Hematopoietic multipotent progenitor cell treated with erythropoietin and hydrocortisone succinate and interleukin-3 and kit ligand, for 17 days (in vitro differentiated cells): ENCODE measurements at places on chromosomes 16 and 17.

DNA sequence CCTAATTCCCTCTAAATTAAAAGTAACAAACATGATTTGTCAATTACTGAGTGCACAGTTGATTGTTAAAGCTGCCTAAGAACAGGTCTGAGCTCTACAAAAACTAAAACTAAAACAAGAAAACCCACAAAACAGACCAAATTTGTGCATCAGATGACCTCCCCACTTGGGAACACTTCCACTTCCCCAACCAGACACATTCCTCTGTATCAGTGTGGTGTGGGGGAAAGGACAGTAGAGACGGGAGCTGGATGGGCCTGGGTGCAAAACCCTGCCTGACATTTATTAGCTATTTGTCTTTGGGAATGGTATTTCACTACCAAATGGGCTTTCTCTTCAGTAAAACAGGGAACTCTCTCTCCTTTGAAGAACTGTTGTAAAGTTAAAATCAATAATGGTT lies 29.8 kb downstream of the STAT3 start:
- DNase-seq = no peak

DNA sequence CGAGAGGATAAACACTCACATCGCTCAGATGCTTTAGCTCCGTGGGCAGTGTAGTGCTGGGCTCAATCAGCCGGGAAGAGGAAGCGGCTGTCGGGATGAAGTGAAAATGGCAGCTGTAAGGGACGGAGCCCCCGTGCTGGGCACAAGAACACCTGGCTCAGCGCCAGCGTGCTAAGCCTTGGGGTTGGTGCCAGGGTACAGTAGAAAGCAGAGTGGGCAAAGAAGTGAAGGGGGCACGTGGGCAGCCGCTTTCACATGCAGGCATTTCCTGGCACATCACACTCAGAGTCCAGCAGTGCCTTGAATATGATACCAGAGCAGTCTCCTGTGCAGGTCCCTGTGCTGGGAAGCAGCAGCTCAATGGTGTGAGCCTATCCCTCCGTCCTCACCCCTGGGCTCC lies 51.1 kb upstream of the FOXF1 start:
- DNase-seq = no peak

DNA sequence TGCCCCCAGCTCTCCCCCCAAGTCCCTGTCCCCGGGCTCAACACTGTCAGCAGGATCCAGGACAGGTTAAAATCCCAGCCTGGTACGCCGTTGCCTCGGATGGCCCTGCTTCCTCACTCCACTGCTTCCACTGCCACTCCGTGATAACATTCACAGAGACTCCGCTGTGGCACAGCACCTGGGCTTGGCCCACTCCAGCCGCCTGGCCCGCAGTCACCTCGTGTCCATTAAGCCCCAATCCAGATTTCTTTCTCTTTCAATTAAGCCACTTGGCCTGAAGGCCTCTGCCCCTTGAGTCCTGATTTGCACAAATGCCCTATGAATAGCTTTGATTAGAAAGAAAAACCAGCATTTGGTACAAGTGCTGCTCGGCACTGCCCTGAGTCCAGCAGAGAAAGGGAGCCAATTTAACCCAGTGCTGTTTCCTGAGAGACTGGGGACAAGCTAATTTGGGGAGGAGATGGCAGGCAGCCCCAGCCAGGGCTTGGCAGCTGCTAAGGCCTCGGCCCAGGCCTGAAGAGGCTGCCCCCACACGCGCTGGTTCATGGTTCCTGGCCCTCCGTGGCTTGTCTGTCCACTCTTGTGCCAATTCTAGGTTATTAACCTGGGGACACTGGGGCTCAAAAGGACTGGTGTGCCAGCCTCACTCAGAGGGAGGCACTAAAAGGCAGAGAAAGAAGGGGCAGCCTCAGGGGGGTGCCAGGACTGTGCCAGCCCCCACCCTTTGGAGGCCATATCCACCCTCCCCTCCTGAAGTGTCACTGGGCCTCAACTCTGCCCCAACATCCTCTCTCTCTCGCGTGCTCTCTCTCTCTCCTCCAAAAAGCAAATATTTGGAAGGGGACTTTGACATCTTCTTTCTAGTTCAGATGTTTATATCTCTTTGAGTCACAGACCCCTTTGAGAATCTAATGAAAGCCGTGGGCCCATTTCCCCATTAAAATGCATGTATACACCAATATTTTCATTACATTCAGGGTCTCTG lies 29.8 kb upstream of the SPPL2C start:
- DNase-seq = no peak

- DNase-seq = no peak
Measured at GRCh38 chr16:72355561-72355960, 183.6 kb upstream of the PMFBP1 start.

GRCh38 chr16:27406511-27407128 lies 4.6 kb downstream of the IL21R start:
- no peak for DNase-seq

- no peak for DNase-seq
Measured at GRCh38 chr17:36888236-36888951, 48.9 kb upstream of the LHX1 start.

DNA sequence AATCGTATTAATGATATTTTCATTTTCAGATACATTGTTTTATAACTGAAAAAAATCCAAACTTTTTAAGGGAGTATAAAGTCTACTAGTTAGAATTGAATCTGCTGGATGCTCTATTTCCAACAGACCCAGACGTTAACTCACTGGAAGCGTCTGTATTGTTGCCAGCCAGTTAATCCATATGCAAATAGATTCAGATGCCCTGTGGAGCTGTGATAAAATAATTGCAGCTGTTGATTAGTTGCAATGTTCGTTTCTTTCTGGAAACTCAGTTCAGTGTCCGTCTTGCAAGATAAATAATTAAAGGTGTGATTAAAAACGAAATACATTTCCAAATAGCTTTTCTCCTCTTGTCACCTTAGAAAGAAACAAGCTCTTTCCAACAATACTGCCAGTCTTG lies 5.1 kb upstream of the GNA13 start:
- no peak for DNase-seq

GRCh38 chr17:33924104-33924503 lies 331.0 kb upstream of the CCL2 start:
- peak; percentile 40 for DNase-seq

DNA sequence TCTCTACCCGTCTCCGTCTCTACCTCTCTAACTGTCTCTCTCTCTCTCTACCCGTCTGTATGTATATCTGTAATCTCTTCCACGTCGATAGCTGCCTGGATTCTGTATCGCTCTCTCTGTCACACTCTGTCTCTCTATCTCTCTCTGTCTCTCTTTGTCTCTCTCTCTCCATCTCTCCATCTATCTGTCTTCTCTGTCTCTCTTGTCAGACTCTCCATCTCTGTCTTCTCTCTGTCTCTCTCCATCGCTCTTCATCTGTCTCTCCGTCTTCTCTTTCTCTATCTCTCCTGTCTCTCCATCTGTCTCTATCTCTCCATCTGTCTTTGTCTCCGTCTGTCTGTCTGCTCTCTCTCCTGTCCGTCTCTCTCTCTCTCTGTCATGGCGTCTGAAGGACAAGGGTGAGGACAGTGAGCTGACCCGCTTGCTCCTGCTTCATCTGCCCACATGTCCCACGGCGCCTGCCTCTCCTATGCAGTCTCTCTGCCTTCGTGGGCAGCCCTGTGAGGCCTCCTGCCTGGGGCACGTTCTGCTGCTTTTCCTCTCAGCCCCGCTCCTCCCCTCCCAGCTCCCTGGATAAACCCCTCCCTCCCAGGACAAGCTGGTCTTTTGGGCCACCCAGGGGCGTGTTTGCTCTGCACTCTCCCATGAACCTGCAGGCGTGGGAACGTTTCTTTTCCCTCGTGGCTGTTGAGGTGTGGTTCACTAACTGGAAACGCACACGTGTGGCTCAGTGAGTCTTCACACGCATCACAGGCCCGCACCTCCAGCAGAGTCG lies 18.9 kb downstream of the ACSF3 start:
- DNase-seq = no peak

DNA sequence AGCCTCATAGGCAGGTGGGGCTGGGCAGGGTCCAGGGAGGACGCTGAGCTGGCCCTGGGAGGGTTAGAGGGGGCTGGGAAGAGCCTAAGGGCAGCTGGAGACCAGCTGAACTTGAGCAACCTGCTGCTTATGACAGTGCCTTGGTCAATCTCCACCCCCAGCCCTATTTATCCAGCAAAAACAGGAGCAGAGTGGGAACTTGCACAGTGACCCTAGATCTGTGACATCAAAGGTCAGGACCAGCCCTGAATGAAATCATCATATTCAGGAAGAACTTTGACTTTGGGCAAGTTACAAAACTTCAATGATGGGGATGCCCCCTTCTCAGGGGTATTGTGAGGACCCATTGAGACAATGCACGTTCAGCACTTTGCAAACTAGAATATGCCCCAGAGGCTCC lies 9.4 kb downstream of the CD300LF start:
- DNase-seq = no peak

DNA sequence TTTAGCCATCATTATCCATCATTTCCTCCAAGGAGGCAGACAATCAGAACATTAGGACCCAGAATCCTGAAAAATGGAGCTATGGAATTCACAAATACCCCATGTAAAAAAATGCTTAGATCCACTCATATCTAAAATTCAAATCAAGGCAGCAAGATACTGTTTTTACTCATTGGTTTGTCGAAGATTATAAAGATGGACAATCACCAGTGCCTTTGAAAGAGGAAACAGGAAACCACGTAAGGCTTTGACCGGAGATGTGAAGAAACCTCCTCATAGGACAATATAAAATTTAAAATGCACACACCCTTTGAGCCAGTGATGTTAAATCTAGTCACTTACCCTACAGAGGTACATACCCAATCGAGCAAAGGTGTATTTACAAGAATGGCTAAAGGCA lies 130.0 kb downstream of the XYLT1 start:
- no peak for DNase-seq

- no peak for DNase-seq
Measured at GRCh38 chr16:75073545-75074303, 42.9 kb downstream of the LDHD start.

GRCh38 chr17:63356337-63356757 lies 89.8 kb downstream of the CYB561 start:
- no peak for DNase-seq

GRCh38 chr17:79276821-79277220 lies 202.2 kb downstream of the ENGASE start:
- no peak for DNase-seq

DNA sequence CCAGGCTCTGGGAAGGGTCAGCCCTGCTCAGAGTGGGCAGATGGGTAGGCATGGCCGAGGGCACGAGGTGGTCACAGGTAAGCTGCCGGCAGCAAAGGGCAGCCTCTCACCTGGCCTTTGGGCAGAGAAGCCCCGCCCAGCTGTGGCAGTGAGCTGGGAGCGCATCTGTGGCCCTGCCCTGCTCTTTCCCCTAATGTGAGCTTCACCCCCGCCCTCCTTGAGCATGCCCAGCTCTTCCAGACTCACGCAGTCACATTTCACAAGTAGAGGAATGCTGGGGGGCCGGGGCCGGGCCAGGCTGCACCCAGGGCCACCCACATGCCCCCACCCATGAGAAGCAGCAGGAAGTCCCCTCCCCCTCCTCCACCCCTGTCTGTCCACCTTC lies 40.7 kb upstream of the SLC38A10 start:
- DNase-seq = no peak

- no peak for DNase-seq
Measured at GRCh38 chr16:48497932-48498768, 111.8 kb downstream of the N4BP1 start.

DNA sequence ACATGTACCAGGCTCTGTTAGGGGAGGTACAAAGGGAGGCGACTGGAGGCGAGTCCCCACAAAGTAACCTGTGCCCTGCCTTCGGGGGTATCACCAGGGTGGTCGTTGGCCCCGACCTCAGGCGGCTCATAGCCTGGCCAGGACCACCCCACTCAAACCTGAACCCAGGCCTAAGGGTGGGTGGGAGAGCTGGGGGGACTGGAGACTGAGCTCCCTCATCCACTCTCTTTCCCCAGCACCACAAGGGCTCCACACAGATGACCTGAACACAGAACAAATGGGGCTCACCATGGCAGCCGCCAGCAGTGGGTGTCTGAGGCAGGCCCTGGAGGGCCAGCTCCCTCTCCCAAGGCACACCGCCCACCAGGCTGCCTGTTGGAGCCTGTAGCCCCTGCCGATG lies 120.6 kb upstream of the TNRC6C start:
- DNase-seq = no peak

GRCh38 chr16:25855818-25856217 lies 164.1 kb downstream of the HS3ST4 start:
- no peak for DNase-seq

- DNase-seq = no peak
Measured at GRCh38 chr16:87931504-87931903, 4.8 kb downstream of the CA5A start.

GRCh38 chr17:39538866-39539265 lies 68.9 kb downstream of the NEUROD2 start:
- DNase-seq = no peak

DNA sequence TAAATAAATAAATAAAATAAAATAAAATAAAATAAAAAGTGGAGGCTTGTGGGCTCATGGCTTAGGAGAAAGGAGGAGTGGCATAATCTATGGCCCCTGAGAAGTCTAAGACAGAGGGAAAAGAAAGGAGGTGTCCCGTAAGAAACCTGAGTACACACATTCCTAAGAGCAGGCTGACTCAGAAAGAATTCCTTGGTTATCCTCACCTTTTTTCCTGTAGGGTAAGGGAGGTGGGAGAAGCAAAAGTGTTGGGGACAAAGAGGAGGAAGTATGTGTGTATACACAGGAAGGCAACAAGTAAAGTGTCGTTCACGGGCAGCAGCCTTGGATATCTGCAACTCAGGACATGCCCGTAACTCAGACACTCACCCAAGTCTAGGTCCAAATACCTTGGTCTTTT lies 29.3 kb downstream of the MARF1 start:
- no peak for DNase-seq
